A549 (cell line): ENCODE measurements at places on chromosomes 4 and X.

DNA sequence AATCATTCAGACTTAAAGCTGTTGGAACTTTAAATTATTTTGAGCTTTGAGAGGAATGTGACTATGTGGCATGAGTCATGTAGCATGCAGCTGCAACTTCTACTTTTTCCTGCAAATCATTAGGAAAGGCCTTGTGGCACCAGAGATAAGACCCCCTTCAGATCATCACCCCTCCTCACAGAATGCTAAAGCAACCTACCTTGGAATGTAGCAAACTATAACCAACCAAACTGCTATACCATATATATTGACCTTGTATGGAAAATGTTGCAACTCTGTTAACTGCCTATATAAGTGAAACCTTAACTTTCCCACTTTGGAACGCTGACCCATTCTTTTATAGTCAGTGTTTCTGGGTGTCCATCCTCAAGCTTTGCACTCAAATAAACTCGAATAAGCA lies 32.0 kb downstream of the ATXN3L start:
- DNase-seq: no peak

DNA sequence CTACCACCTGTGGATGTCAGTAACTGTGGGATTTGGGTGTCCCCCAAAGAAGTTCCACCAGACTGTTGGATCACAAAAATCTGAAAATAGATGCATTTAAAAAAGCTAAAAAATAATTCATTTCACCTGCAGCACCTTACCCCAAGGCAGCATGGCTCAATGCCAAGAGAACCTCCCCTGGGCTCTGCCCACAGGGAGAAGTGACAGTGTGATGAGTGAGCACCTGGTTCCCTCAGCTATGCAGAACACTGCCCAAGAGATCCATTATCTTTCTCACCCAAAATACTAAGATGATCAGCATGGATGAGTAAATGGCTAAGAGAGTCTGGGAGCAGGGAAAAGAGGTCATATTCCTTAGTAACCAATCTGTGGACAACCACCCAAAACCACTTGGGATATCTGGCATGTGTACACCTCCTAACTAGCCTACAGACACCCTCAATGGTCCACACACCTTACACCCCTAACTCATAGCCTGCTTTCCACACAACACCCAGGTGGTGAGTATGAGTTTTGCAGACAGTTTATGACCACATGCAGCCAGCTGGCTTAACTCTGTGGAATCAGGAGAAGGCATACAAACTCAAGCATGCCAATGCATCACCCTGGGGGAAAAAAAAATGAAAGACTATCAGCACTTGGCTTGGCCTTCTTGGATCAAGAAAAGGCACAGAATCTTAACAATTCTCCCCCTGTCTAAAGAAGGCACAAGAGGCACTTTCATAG lies 416.5 kb upstream of the SMIM31 start:
- no peak for DNase-seq

- no peak for DNase-seq
Measured at GRCh38 chr4:56512166-56512565, 6.6 kb downstream of the ARL9 start.

- no peak for DNase-seq
Measured at GRCh38 chr4:3789587-3789986, 23.4 kb downstream of the ADRA2C start.

- DNase-seq: no peak
Measured at GRCh38 chrX:122047261-122047660, 999.9 kb downstream of the GLUD2 start.

GRCh38 chrX:129925305-129926092 lies 19.5 kb downstream of the UTP14A start:
- peak; percentile 45 for DNase-seq

GRCh38 chr4:3786196-3786869 lies 20.1 kb downstream of the ADRA2C start:
- DNase-seq: peak; percentile 33

DNA sequence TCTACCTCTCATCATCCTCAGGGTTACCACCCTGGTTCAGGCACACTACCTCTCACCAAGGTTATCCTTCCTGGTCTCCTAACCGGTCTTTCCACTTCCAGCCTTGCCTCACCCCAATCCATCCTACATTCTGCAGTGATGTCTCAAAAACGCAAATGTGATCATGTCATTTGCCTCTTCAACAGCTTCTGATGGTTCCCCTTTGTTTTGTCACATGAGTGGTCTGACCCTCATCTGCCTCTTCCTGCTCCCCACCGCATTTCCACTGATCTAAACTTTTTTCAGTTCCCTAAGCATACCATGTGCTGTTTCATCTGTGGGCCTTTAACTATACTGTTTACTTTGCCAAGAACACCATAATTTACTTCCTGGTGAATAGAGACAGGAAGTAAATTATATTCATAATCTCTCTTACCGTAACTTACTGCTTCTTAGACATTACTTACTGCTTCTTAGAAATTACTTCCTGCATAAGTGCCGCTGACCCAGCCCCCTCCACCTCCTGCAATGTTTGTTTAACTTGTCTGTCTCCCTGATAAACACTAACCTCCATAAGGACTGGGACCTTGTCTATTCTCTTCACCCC lies 27.1 kb upstream of the NSUN7 start:
- DNase-seq: peak; percentile 46

- peak; percentile 75 for DNase-seq
Measured at GRCh38 chrX:69503228-69503781, 821 bp upstream of the NALF2 start.

- DNase-seq: no peak
Measured at GRCh38 chr4:10732235-10732913, 47.8 kb upstream of the CLNK start.

DNA sequence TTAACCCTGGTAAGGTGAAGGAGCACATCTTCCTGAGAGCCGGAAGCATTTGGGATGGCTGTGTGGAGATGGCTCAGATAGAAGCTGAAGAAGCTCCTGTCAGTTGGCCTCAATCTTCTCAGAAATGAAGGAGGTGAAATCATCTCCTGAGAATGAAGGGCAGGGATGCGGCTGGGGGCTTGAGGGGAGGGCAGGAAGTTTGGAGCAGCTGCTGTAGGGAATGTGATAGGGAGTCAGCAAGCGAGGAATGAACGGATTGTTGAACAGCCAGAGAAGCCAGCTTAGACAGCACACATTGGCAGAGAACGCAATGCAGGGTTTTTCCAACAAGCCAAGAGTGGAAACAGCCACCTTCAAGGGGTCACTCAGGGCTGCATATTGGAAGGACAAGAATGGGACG lies 10.0 kb downstream of the KCNE5 start:
- DNase-seq: no peak
